CD4-positive, alpha-beta T cell treated with Interleukin-15 for 4 hours (primary cell): ENCODE measurements at places on chromosomes 7 and 10.
A peak's percentile ranks its signal among the peaks of the same experiment; 100 is the strongest.

- no peak for DNase-seq
Measured at GRCh38 chr7:26349005-26349915, 57.6 kb downstream of the SNX10 start.

DNA sequence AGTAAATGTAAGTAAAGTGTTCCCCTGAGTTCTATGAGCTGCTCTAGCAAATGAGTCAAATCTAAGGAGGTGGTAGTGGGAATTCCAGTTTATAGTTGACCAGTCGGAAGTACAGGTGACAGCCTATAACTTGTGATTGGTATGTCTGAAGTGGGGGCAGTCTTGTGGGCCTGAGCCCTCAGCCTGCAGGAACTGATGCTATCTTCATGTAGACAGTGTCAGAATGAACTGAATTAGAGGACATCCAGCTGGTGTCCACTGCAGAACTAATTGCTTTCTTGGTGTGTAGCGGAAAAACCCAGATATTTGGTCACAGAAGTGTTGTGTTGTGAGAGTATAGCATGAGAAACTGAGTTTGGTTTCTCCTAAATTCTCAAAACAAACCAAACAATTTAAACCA, 127.9 kb upstream of the AMPH start:
- no peak for DNase-seq

DNA sequence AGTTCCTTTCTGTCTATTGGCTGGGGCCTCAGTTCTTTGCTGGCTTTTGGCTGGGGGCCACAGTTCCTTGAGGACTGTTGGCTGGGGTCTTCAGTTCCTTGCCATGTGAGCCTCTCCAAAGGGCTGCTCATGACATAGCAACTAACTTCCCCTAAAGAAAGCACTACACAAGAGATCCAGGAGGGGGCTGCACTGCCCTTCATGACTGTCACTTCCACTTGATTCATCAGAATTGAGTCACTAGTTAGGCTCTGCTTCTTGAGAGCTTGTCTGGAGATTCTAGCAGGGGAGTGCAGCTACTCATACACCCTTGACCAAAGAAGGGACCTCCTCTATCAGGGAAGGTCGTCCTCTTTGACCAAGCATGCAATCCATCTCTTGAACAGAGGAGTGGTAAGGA, 38.0 kb upstream of the MKX start:
- DNase-seq: peak; percentile 10

GRCh38 chr7:127807829-127808228, 155.8 kb downstream of the SND1 start:
- DNase-seq: no peak

- no peak for DNase-seq
Measured at GRCh38 chr10:22368981-22369380, 23.7 kb downstream of the SPAG6 start.

GRCh38 chr10:37285063-37285462, 159.7 kb downstream of the ANKRD30A start:
- DNase-seq: no peak

DNA sequence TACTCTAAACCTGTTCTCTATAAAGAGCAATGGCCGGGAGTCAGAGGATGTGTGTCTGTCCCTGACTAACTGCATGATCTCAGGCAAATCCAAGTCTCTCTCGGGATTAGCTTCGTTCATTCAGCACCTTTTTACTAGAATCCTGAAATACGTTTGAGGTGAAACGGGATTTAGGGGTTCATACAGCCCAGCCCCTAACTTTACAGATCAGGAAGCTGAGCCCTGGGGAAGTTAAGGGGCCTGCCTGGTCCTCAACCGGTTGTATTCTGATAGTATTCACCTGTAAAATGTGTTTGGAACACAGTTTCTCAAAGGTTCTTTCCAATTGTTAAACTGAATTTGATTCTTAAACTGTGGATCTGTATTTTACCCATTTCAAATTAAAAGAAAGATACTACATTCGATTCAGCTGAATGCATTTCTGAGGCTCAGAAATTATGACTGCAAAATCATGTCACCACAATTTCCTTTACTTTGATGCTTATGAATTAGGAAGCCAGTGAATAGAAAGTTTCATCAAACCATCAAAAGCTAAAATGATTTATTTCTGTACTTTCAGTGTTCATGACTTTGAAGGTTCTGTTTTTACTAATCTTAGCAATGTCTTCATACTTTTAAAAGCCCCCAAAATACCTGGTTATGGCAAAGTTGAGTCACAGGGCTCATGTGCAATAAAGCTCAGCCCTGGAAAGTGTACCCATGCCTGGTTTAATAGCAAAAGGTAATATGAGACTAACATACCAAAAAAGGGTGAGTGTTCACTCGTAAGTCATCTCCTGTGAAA, 28.9 kb upstream of the EZH2 start:
- peak; percentile 68 for DNase-seq

- DNase-seq: no peak
Measured at GRCh38 chr7:43242628-43243255, 130.3 kb downstream of the HECW1 start.
